Coronary artery (tissue), 2 donors: ENCODE measurements at places on chromosomes 12 and 14.
A peak's percentile ranks its signal among the peaks of the same experiment; 100 is the strongest.

DNA sequence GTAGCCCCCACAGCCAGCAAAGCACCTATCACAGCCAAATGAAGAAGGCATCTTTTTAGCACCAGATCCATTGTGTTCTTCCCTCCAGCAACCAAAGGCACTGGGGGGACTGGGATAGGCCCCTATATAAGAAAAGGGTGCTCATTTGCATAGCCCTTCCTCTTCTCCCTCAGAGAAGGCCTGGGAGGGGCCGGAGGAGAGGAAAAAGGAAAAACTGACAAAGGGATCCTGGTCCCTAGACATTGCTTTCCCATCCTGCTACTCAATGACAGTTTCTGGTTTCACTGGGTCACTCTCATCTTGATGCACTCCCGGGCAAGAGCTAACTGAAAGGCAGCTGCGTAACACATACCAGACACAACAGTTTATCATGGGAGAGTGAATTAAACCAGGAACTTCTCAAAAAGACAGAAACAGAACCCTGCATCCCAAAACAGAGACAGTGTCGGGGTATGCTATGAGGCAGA lies at the start of gene PMEL:
TSS of gene PMEL (minus strand) at position 102 of the 467 bp plus-strand sequence. CDS start at position 71, 31 bp downstream.
- no peak for DNase-seq

DNA sequence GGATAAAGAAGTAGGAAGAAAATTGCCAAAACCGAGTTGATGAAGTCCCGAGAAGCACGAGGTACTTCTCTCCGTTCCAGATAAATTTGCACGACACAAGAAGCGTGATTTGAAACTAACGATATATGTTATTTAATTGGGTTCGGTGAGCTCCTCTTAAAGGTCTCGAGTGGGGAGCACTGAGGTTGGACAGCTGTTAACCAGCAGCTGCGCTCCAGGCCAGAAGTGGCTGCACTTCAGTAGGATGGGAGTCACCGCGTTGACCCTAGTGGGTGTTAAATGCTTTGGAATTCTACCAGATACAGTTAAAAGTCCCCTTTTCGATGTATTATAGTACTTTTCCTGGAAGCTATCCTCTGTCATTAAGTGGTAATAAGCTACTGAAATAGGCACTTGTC lies 953 bp upstream of the DCAF5 start:
- no peak for DNase-seq

DNA sequence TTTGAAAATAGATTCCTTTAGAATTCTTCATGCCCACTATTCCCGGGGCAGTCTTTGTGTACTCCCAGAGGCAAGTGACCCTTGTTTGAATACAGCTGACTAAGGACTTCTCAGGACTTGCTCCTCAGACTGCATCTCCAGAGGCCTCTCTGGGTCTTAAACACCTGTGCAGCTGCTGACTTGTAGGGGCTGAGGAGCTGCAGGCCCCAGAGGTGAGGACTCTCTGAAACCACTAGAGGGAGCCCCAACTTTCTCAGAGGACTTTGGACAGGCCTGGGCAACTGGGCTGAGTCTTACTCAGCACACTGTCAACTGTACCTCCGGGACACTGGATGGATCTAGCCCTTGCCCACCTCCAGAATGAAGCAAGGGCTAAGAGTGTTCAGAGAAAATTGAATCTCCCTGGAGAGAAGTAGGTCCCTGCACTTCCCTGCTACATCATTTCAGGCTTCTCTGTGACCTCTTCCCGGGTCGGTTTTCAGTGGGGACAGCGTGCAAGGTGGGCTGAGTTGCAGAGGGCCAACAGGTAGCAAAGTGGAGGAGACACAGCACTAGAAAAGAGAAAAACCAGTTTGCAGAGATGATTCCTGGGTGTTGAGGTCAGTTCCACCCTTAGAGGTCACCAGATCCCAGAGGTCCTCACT lies 164.6 kb downstream of the TMEM117 start:
- DNase-seq: no peak

DNA sequence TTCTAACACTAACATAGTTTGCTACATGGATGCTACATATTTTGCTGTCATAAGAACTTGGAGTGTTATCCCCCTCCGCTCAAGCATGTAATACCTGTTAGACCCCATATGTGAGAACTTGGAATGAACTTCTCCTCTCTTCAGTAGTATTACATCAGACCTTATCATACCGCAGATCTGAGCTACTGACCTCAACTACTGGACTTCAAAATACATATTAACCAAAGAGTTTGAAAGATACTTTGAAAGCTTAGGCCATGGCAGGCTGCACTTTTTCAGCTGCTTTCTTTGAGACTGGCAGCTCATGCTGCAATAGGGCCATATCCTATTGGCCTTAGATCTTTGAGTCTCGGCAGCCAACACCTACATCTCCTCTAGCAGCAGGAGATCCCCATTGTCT lies 74.8 kb downstream of the EEA1 start:
- no peak for DNase-seq

- peak; percentile 100 for DNase-seq
Observed at GRCh38 chr12:57846577-57847319, at the start of gene CTDSP2. Gene CTDSP2, minus strand, starts transcription at chr12:57846729. Its CDS starts 294 bp downstream, at chr12:57846435.

GRCh38 chr14:99028041-99028440 lies 244.0 kb downstream of the BCL11B start:
- peak; percentile 36 for DNase-seq

- no peak for DNase-seq
Observed at GRCh38 chr12:30877105-30877875, 49.3 kb upstream of the TSPAN11 start.

- no peak for DNase-seq
Observed at GRCh38 chr14:22282417-22282816, 306.6 kb downstream of the DAD1 start.

GRCh38 chr12:53845932-53846331 lies 92.7 kb upstream of the HOXC13 start:
- no peak for DNase-seq

GRCh38 chr14:73776194-73776537 lies 62.0 kb upstream of the PNMA1 start:
- no peak for DNase-seq

DNA sequence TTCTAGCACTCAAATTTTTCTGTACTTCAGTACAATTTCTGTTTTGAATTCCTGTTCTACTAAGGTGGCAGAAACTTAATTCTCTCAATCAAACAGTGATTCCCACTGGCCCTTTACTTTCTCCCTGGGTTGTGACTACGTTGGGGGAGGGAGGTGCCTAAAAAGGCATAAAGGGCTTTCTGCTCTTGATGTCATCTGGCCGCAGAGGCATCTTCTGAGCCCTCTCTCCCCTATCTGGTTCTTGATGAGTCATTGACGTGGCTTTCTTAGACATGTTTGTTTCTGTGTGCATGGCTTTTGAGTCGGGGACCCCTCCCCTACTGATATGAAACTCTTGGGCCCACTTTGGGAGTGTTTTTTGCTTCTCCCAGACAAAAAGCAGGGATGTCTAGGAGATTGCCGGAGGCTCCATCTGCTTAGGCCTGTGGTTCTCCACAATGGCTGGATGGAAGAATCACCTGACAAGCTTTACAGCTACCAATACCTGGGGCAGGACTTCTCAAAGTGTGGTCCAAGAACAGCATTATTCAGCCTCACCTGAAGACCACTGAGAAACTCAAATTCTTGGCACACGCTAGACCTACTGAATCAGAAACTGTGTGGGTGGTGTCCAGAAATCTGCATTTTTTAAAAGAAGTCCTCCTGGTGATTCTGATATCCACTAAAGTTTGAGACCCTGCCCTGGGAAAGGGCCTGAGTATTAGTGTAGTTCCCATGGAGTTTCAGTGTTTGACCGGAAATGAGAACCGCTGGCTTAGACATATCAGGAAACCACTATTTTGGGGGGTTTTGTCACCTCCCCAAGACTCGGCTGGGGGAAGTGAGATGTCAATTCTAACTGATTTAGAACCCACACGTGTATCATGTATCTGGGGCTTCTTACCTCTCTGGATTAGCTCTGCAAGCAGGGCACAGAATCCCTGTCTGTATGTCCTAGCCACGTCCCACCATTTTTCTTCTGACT lies 395.7 kb upstream of the PDE3A start:
- no peak for DNase-seq

DNA sequence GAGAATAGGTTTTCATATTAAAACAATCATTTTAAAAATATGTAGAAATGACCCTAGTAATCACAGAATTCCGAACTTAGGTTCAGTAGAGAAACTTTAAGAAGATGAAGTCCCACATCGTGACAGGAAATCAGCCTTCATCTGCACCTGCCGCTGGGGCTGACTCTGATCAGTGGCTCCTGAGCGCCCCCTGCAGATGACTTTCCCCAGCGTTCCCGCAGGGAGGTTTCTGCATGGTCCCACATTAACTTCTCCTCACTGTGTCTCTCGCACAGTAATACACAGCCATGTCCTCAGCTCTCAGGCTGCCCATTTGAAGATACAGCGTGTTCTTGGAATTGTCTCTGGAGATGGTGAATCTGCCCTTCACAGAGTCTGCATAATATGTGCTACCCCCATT lies 1131.1 kb downstream of the TMEM121 start:
- no peak for DNase-seq

DNA sequence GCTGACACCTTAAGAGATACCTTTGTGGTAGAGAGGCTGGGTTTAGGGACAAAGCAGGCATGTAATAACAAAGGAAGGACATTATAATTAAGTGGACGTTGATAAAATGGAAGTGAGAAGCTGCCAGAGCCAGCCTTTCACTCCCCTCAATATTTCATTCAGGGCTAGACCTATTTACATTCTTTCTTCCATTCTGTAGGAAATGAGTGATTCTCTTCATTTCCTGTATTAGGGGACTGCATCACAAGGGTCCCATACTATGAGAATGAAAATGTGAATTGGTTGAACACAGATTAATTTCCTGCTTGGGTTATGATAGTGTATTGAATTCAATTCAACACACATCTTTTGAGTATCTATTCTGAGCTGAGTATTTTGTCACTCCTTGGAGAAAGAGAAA lies 143.0 kb downstream of the OTOGL start:
- DNase-seq: no peak

DNA sequence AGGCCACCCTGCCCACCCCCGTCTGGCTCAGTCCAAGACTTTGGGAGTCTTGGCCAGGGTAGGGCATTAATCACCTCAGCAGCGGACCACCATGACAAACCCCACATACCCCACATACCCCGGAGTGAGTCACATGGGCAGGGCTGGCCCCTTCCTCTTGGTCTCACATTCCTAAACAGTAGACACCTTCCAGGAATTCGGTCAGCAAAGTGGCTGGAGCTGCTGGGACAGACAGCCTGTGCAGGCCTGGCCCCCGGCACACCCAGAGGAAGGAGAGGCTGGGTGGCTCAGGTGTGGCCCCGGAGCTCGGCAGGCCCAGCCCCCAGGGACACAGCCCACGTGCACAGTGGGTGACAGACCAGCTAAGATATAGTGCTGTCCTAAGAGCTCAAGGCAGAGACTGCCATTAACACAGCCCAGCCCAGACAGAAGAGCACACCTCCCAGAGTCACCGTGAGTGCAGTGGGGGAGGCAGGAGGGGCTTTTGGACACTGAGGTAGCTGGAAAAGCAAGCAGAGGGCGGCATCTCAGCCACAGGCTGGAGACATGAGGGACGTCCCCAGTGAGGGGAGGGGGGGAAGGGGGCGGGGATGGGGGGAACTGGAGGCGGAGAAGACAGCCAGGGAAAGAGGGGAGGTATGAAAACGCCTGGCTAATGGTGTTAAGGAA lies 24.0 kb downstream of the CCDC85C start:
- DNase-seq: no peak

- no peak for DNase-seq
Observed at GRCh38 chr14:22531451-22532344, 57.3 kb downstream of the DAD1 start.

DNA sequence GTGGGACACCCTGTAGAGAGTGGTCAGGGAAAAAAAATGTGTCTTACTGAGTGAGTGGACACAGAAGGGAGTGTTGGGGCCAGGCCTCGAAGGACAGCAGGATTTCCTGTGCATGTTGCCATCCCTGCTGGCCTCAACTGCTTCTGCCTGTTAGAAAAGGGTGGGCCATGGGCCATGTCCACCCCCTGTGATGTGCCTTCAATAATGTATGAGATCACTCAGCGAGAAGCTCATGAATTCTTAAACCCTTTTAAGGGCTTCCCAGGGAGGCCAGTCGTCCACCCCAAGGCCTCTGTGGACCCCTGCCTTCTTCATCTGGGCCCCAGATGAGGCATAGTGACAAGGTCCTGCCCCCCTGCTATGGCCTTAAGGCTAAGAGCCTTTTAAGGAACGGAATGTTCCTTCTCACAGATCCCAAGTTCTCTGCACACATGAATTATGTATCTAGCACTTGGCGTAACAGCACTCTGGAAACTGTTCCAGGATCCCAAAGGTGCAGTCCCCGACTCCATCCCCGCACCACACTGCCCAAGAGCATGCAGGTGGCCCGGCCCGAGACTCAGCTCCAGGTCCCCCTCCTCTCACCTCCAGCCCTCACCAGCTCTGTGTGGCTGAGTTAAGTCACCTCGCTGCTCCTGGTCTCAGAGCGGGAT lies 8.9 kb upstream of the C14orf132 start:
- no peak for DNase-seq

DNA sequence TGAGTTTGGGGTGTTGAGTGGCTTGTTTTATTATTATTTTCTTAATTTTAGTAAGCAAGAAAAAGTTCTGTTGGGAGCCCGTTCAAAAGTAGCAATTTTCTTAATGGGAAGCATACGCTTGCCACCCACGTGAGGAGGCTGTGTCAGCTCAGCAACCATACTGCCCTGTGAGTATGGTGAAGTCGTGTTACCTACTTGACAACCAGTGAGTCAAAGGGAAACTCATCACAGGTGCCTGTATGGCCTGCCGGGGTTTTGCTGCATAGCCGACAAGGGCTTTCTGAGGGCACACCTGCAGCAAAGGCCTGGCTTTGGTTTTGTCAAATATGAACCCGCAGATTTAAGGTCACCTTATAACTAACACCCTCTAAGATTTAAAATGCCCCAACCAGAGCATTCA lies 31.1 kb downstream of the PITPNM2 start:
- DNase-seq: no peak

DNA sequence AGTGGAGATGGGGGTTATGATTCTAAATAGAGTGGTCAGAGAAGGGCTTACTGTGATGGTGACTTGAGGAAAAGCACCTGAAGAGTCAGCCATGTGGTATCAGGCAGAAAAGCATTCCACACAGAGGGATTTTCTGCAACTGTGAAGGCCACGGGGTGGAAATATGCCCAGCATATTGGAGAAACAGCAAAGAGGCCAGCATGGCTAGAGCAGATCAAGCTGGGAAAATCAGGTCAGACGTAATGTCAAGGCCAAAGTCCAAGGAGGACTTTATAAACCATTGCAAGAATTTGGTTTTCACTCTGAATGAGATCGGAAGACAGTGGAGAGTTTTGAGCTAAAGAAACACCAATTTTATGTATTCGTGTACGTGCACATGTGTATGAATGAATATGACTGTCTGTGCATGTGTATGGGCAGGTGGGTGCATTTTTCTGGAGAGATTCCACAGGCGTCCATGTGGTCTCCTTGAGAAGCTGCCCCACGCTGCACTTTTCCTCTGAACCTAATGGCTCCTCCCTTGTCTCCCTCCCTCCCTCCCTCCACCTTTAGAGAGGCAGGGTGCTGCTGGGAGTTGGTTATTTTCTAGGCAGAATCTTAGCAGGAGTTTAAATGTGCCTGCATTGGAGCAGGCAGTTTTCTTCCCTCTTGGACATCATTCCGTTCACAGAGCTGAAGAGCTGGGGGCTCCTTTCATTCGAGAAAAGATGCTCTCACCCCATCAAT lies 97.4 kb upstream of the PPP4R3A start:
- DNase-seq: no peak
